NCI-H446 (cell line): ENCODE measurements at places on chromosomes 11 and 22.

DNA sequence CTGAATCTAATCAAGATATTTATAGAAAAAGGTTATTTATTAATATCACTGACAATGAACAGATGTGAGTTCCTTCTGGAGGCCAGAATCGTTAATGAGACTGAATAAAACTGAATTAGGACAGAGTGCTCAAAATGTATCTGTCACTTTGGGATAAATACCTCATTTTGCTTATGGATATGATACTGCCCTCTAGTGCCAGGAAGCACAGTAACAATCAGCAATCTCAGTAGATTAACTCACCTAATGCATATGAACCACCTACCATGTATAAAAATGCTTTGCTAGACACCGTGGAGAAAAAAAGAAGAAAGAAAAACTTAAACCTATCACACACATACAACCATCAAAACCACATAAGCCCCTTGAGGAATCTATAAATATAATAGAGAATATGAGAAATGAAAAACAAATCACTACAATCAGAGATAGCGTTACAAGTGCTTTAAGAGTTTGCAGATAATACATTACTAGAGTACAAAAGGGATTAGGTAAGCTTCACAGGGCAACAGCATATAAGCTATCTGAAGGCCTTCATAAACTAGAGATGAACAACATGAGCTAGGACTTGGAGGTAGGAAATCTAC is 117.4 kb downstream of the SGSM3 start:
- peak; percentile 46 for DNase-seq

DNA sequence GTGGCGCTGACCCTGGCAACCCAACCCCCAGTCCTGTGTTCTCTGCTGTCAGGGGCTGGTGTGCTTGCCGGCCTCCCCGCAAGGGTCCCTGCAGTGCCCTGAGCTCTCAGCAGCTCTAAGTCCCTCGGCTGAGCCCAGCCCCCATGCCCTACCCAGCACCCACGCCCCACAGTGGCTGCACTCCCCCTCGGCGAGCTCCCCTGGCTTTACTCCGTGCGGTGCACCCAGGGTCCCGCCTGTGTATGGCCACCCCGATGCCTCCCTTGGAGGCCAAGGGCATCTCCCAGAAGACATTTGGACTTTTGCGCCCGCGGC is 72.5 kb upstream of the SHISAL1 start:
- no peak for DNase-seq

- DNase-seq = no peak
Measured at GRCh38 chr11:118142081-118142480, 10.5 kb downstream of the SCN4B start.

- DNase-seq = peak; percentile 67
Measured at GRCh38 chr22:29359469-29359868, 28.9 kb downstream of the AP1B1 start.

DNA sequence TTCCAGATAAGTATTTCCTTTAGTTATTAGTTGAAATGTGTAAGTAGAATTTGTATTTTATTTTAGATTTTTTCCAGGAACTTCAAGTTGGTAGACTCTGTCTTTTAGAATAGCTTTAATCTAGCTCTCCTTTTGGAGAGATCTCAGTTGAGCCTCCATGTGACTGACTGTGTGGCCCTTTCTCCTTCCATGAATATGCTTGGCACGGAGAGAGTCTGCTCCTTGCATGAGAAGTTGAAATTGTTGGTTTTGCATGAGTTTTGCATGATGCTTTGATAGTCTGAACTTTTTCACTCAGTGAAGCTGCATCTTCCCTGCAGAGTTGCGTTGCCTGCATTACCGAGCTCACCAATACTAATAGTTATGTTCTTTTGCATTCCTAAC is 32.8 kb upstream of the CTTN start:
- DNase-seq = no peak

GRCh38 chr22:33492210-33492651 is 428.0 kb downstream of the LARGE1 start:
- DNase-seq = no peak

DNA sequence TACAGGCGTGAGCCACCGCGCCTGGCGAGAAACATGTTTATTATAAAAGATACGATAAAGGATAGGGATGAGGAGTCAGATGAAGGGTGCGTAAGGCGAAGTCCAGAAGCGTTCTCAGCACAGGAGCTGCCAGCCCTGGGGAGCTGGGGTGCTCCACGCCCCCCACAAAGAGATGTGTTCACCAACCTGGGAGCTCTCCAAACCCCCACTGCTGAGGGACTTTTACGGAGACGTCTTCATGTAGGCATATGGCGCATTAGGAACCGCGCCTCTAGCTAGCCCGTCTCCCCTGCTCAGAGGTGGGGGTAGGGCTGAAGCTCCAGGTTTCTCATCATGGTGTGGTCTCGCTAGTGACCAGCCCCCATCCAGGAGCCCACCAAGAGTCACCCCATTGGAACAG is 8.4 kb upstream of the ZBED4 start:
- DNase-seq = no peak

GRCh38 chr11:41612415-41612814 is 153.0 kb upstream of the LRRC4C start:
- no peak for DNase-seq

GRCh38 chr11:78355309-78355705 is 62.3 kb downstream of the GAB2 start:
- DNase-seq = no peak

GRCh38 chr11:108223348-108224149 is 682 bp downstream of the ATM start:
- DNase-seq = no peak

- no peak for DNase-seq
Measured at GRCh38 chr11:85628771-85629341, 463 bp downstream of the TMEM126B start.

GRCh38 chr11:47329987-47330931 is 22.2 kb downstream of the MYBPC3 start:
- no peak for DNase-seq

DNA sequence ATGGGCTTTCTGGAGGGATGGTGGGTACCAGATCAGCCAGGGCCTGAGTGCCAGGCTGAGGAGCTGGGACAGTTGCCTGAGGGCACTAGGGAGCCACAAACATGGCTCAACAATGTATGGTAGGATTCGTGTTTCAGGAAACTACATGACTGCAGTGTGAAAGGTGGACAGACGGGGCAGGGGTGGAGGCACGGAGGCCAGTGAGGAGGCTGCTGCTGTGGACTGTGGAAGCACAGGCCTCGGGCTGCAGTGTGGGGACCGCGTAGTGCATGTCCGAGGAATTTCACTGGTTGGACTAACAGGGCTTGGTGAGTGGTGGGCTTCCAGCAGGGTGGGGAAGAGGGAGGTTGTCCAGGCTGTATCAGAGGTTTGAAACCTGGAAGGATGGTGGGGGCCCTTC is 7.8 kb downstream of the P2RY2 start:
- DNase-seq = no peak

GRCh38 chr11:80958361-80958760 is 1517.5 kb upstream of the TENM4 start:
- peak; percentile 27 for DNase-seq

DNA sequence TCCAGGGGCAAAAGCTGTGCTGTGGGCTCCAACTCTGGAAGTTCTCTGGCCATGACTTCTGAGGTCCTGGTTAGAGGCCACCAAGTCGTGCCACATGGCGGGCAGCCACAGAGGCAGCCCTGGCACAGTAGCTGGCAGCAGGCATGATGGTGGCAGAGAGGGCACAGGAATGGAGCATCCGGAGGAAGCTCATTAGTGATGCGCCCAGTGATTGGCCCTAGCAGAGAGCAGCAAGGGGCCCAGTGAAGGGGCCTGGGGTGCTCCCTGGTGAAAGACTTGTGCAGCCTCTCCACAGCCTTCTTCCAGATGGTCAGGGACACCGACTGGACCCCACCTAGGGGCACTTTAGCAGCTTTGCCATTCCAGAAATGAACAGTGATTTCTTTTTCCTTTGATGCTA is 7.0 kb downstream of the C11orf16 start:
- no peak for DNase-seq

GRCh38 chr11:124987096-124987495 is 33.1 kb downstream of the CCDC15 start:
- no peak for DNase-seq

GRCh38 chr22:19868773-19869471 is 14.2 kb upstream of the GNB1L start:
- no peak for DNase-seq

GRCh38 chr22:44142421-44143104 is 38.2 kb upstream of the PARVG start:
- DNase-seq = no peak

DNA sequence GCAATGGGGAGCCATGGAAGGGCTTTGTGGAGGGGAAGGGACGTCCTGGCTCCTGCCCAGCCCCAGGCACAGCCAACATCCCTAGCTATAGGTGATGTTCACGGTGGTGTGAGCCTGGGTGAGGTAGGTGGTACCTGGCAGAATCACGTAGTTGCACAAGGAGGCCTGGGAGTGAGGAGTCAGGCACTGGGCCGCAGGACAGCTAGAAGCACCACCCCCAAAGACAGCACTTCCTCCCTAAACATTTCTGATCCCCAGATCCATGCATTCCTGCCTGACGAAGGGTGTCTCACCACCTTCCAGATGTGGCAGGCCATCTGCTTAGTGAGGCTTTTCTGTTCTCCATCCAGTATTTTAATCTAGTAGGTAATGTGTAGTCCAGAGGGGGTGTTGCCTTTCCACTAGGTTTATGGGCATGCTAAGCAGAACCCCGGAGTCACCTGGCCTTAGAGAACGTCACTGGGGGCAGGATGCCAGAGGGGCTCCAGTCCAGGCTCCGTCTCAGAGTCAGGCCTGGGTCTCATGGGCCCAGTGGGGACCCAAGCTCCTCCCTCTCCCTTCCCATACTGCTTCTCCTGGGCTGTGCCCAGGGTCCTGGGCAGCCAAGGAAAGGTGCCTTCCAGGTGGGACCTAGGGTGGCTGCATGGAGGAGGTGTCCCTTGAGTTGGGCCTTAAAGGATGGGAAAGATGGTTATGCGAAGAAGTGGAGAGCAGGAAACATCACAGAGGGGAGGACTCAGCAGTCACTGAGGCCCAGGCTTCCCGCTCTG is 56.2 kb downstream of the OTOG start:
- no peak for DNase-seq

DNA sequence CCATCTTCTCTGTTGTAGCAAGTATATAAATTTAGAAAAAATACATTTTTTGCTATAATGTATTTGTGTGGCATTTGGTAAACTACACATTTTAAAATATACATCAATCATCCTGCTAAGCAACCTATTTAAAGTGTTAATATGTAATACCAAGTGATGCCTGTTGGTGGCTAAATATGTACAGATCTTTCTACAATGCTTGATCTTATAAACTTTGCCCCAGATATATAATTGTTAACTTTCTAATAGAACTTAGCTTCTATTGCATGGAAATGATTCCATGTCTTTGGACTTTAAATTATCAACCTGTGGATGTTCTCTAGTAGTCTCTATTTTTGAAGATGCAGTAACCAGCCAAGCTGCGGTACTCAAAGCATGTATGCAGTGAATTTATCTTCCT is 1260.4 kb upstream of the RAG2 start:
- no peak for DNase-seq

DNA sequence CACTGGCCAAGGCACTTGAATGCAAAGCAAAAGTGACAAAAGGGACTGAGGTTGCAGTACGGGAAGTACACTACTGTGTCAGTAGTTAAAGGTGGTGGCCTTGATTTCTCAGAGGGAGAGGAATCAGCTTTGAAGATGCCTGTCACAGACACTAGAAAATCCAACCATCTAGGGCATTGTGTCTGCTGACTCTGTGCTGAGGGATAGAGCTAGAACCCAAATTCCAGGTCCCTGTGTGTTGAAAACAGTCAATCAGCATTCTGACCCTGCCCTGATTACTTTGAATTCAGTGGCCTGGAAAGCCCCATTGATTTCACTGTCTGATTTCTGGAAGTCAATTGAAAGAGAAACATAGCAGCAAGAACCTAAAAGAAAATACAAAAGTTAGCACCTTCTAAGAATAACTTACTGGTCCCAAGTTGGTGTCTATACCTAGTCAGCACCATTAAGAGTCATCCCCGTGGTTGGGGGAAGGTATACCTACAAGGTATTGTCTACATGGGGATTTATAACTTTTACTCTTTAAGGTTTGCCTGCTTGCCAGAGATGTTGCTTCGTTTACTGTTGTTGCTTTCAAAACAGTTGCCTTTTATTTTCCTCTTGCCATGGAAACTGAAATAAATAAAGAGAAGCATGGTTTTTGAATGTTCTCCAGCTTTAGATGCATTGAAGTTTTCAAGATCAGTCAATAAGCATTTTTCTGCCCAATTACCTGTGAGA is 97.3 kb downstream of the PDHX start:
- no peak for DNase-seq

DNA sequence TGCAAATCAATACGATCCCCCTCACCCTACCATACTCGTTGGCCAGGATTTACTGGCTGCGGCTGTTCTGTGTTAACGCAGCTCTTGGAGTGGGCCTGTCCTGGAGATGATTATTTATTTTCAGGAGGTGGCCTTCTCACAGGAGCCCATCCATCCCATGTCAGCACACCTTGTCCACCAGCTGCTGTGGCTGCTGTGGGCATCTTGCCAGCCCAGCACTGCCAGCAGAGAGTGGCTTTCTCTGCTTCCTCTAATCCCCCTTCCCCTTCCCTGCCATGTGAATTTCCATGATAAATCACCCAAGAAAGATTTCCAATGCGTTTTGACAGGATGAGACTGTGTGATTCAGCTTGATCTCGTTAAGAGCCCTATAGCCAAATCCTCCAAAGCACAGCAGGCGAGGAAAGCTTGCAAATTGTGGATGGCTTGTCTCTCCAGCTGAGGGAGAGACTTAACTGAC is 309.1 kb upstream of the C11orf87 start:
- DNase-seq = peak; percentile 88

GRCh38 chr11:131108760-131109159 is 192.5 kb upstream of the SNX19 start:
- no peak for DNase-seq

GRCh38 chr11:128476049-128476448 is 111.3 kb downstream of the ETS1 start:
- DNase-seq = no peak

DNA sequence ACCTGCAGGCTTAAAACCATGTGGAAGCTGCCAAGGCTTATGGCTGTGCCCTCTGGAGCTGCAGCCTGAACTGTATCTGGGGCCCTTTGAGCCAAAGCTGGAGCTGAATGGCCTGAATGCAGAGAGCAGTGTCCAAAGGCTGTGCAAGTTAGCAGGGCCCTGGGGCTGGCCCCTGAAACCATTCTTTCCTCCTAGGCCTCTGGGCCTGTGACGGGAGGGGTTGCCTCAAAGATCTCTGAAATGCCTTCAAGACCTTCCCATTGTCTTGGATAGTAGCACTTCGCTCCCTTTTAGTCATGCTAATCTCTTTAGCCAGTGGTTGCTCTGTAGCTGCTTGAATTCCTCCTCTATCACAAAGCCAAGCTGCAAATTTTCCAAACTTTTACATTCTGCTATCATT is 12.8 kb upstream of the IFTAP start:
- DNase-seq = no peak

GRCh38 chr22:47738472-47739013 is 976.1 kb downstream of the TBC1D22A start:
- DNase-seq = no peak

- no peak for DNase-seq
Measured at GRCh38 chr11:83722392-83723119, 436.4 kb upstream of the CCDC90B start.
